ENCODE measurements at places on chromosomes 4 and X. TPM values are rescaled to one million over a fixed set of nuclear protein-coding genes. Genes with fewer than 3 reads are reported as not detected.
A peak's percentile ranks its signal among the peaks of the same experiment; 100 is the strongest.

- DNase-seq: no peak
Measured at GRCh38 chrX:46044486-46044885, 500.7 kb downstream of the ZNF674 start.

GRCh38 chrX:71622576-71623450 is 4.5 kb upstream of the CXCR3 start:
- DNase-seq: peak; percentile 50

DNA sequence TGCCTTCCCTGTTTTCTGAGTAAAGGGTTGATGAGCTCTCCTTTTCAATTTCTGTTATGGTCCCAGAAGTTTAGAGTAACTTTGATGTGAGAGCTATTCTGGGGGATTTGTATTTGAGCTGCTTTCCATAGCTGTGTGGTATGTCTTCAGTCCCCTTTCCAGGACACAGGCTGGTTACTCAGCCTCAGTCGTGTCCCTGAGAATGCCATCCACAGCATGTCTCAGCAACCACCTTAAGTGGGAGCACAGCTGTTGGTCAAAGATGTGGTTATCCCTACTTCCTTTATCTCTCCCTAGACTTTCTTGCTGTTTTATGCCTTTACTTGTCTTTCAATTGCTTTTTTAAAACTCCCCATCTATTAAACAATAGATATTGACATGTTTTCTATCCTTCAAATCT is 37.8 kb downstream of the RNF175 start:
- DNase-seq: no peak

GRCh38 chr4:7276515-7276914 is 84.2 kb downstream of the SORCS2 start:
- peak; percentile 43 for DNase-seq

DNA sequence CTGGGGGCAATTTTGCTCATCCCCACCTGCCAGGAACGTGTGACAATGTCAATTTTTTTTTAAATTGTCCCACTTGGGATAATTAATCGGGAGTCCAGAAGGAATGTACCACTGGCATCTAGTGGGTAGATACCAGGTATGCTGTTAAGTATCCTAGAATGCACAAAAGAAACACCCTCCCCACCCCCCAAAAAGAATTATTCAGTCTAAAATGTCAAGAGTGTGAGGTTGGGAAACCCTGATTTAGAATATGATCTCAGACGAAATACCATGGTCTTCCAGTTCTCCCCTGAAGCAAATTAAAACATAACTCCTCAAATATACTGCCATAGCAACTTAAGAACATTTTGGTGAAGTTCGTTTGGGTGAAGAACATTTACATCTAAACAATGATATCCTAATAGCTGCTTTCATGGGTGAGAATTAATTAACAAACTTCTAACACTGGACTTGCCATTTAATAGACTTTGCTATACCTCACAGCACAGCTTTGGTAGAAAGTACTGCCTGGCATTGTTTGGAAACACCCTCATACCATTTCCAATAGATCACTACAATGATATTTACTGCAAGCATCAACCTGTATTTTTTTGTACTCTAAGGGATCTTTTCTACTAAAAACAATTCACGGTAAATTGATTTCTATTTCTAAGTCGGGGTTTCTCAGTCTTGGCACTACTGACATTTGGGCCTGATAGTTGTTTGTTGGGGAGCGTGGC is 36.5 kb downstream of the SH3RF1 start:
- no peak for DNase-seq

- DNase-seq: peak; percentile 61
Measured at GRCh38 chr4:8228319-8229250, 29.5 kb downstream of the SH3TC1 start.

DNA sequence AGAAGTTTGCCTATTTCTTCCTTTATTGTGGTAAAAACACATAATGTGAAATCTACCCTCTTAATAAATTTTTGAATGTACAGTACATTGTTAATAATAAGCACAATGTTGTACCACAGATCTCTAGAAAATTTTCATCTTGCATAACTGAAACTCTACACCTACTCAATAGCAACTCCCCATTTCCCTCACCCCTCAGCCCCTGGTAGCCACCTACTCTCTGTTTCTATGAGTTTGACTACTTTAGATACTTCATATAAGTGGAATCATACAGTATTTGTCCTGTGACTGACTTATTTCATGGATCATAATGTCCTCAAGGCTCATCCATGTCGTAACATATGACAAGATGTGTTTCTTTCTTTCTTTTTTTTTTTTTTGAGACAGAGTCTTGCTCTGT is 446.4 kb downstream of the RPA4 start:
- DNase-seq: no peak

DNA sequence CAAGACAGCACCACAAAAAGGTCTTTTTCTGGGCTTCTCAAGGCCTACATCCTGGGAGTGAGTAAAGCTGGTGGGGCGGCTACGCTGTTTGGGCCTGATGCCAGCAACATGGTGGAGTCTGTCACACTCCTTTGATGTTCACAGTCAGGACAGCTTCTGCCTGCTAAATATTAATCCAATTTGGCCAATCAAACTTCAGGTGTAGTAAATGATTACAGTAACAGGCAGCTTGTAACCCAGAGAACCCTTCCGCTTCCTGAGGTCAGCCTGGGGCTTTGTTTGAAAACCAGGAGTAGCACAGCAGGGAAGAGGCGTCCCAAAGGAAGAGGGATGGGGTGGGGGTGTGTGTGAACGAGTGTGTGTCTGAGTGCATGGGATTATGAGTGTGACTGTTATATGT is 220.4 kb downstream of the MAML3 start:
- DNase-seq: no peak

- no peak for DNase-seq
Measured at GRCh38 chr4:59039046-59039445, 1928.9 kb upstream of the IGFBP7 start.

- DNase-seq: no peak
Measured at GRCh38 chrX:1725472-1725871, 110.6 kb downstream of the ASMT start.

CDKL2 gene
- total RNA-seq: 0.66 TPM

PDE5A gene
- 32.6 TPM for total RNA-seq

STS gene
- total RNA-seq: 9.6 TPM

MSL3 gene
- 30.4 TPM for total RNA-seq

OPRPN gene
- not detected for total RNA-seq

VCX3A gene
- not detected for total RNA-seq

CYP2U1 gene
- total RNA-seq: 34.3 TPM
